ENCODE measurements at places on chromosomes 12 and 14. TPM values are rescaled to one million over a fixed set of nuclear protein-coding genes. Genes with fewer than 3 reads are reported as not detected.

RIPK3 gene
- total RNA-seq, result 6.2 TPM

AHNAK2 gene
- 137 TPM for total RNA-seq

NFE2 gene
- total RNA-seq, result 0.17 TPM

ADCK1 gene
- 4.5 TPM for total RNA-seq

CYP46A1 gene
- total RNA-seq, result 0.47 TPM

OTX2 gene
- not detected for total RNA-seq

Measured in bronchial smooth muscle cell (primary cell).